ENCODE measurements at places on chromosomes 4 and X.

DNA sequence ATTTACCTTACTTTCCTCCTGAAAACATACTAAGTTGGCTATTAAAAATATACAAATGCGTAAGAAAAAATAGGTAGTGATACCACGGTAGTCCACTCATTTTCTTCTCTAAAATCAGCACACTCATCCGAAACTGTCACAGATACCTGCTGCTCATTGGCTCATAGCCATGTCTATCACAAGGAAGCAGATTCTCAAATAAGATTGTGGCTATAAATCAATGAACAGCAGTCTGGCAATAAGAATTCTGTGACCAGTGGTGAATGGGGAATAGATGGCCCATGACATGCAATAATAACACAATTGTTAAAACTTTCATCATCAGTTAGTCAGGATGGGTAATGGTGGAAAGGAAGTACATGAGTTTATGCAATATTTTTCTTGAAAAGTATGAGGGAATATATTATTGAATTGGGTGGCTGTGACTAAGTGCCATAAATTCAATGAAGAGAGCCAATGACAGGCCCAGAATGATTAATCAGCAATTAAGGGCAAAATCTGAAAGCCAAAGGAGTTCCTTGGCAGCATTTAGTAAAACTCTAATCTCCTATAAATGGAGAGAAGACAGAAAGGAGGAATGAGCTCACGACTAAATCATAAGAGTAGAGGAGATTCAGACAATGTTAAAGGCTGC is 202.3 kb upstream of the NEIL3 start:
- no peak for DNase-seq

- DNase-seq, result no peak
Observed at GRCh38 chr4:173192375-173193162, 24.0 kb downstream of the GALNT7 start.

DNA sequence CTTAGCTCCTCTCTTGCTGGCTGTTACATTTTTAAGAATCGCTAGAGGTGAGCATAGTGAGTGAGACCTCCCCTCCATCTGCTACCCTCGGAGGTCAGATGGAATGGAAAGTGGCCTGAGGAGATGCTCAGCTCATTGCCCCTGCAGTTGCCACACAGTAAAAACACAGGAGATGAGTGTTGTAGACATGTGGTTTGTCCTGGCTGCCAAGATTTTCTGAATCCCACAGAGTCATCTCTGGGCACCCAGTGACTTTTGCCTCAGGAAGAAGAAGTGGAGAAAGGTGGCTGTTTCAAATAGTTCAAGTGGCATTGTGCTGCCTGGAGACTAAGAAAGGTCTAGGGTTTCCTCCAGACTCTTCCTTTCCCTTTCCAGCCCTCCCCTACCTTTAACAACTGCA is 271.0 kb downstream of the STK32B start:
- DNase-seq, result no peak

GRCh38 chr4:74777531-74777930 is 16.8 kb downstream of the BTC start:
- no peak for DNase-seq

GRCh38 chr4:80307774-80308465 is 27.6 kb upstream of the CFAP299 start:
- DNase-seq, result no peak

GRCh38 chr4:145520172-145520571 is 38.5 kb downstream of the SMAD1 start:
- DNase-seq, result no peak

GRCh38 chrX:110087485-110088356 is 84.8 kb downstream of the TMEM164 start:
- no peak for DNase-seq

- DNase-seq, result peak; percentile 57
Observed at GRCh38 chr4:8201321-8201781, 2.3 kb downstream of the SH3TC1 start.

DNA sequence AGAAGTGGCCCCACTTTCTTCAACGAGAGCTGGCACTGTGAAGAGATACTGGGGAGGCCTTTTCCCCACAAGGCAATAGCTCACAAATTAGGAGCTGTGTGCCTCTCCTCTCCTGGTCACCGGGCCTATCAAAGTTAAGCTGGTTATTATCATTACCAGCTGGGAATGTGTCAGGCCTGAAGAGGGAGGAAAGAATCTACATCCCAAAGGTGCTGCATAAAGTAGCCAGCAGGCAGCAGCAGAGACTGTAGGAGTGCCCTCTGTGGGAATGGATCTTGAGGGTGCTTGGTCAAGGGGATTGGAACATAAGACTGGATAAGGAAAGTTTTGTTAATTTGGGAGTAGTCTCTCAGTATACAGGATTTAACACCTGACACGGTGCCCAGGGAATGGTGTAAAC is 9.1 kb upstream of the TMPRSS11D start:
- no peak for DNase-seq

GRCh38 chr4:139963708-139964107 is 190.3 kb downstream of the MAML3 start:
- DNase-seq, result no peak

- no peak for DNase-seq
Observed at GRCh38 chr4:138537731-138538490, 295.8 kb upstream of the SLC7A11 start.

DNA sequence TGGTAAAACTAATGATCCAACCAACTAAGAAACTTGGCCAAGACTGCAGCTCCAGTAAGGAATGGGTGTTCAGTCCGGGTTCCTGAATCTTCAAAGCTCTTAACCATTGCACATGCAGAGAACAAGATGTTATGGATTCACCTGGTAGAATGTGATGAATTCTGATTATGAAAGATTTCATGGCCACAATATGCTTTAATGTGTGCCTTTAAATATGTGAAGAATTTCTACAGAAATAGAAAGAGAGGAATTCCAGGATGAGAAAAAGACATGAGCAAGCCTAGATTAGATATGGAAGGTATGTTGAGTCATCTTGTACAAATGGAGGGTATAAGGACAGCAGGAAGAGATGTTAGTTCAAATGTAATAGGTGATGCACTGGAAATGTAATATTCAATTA is 472.2 kb upstream of the TENM3 start:
- DNase-seq, result no peak

DNA sequence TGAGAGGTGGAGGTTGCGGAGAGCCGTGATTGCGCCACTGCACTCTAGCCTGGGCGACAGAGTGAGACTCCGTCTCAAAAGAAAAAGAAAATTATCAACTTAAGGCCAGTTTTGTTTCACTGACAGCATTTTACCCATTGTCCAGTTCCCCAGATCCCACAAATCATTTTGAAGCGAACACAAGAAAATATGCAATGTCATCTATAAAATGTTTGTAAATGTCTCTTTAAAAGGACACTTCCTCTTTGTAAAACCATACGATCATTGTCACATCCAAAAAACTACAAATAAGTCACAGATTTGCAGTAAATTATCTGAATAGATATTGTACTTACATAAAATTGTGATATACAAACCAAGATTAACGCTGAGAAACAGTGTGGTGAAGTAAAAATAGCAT is 147.6 kb downstream of the ATRX start:
- DNase-seq, result no peak

GRCh38 chrX:46461660-46462191 is 83.5 kb downstream of the ZNF674 start:
- DNase-seq, result no peak

DNA sequence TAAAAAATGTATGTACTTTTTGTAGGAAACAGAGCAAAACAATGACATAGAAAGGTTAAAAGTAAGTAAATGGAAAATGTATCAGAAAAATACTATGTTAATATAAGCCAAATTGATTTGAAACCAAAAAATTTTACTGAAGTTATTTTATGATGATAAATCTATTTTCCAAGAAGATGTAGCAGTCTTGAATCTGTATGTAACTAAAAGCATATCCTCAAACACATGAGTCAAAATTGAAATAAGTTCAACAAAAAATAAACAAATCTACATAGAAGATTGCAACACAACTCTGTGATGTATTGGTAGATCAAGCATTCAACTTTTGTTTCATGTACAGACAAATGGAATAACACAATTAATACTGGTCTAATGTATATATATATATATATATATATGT is 450.0 kb downstream of the SPRY1 start:
- no peak for DNase-seq

DNA sequence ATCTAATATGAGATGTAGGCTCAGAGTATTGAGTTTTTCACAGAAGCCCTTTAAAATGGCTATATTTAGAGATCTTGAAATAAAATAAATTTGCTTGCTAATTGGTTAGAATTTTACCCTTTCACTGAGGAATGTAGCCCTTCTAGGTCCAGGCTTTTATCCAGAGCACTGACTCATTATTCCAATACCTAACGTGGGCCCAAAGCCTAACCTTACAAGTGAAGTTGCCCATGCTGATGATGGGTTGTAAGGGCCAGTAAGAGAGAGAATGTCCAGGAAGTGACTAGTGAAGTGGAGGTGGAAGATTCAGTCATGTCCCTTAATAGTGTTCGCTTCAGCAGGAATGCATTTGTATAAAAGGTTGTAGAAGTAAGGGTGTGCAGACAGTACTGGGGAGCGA is 155.9 kb downstream of the STIM2 start:
- DNase-seq, result no peak

GRCh38 chr4:77196866-77197265 is 39.9 kb downstream of the CCNG2 start:
- DNase-seq, result no peak

- no peak for DNase-seq
Observed at GRCh38 chr4:116110713-116111112, 974.7 kb downstream of the TRAM1L1 start.

- DNase-seq, result no peak
Observed at GRCh38 chr4:183107891-183108459, 8.9 kb downstream of the WWC2 start.

DNA sequence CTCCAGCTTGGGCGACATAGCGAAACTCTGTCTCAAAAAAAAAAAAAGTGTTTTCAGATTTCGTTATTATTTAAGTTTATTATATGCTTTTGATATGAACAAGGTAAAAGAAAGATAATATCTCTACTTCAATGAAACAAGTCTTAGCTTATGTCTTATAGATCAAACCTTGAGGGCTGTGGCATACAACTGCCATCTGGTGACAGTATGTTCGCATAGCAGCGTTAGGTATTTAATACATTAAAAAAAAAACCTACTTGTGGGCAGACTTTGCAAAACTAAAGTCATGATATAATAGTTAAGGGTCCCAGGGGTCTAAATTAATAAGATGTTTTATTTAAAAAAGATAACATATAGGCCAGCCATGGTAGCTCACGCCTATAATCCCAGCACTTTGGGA is 161.2 kb upstream of the AMOT start:
- DNase-seq, result no peak

GRCh38 chr4:119523399-119523798 is 105.2 kb downstream of the PDE5A start:
- DNase-seq, result no peak

DNA sequence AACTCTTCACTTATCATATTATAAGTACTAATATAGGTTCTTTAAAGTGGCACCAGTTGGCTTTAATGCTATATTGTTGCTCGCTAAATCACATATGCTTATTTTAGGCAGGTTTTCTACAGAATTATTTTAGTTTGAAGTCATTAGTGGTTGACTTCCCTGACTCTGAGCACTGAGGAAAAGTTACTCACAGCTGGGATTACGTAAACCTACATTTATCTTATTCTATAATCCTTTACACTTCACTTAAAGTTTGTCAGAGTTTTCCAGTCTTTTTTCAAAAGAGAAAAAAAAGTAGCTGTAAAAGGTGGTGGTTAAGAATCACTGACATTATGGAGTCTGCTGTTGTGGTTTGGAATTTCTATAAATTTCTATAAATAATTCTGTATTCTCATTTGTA is 5.8 kb downstream of the UGT2B4 start:
- DNase-seq, result no peak

- no peak for DNase-seq
Observed at GRCh38 chr4:114281164-114281960, 301.9 kb upstream of the ARSJ start.

DNA sequence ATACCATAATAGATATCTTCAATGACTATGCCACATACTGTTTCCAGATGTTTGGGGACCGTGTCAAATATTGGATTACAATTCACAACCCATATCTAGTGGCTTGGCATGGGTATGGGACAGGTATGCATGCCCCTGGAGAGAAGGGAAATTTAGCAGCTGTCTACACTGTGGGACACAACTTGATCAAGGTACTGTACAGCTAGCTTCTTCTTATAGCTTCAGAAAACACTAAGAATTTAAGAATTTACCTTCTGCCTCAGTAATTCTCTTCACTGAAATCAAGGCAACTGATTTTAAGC is 805 bp downstream of the KLB start:
- no peak for DNase-seq

DNA sequence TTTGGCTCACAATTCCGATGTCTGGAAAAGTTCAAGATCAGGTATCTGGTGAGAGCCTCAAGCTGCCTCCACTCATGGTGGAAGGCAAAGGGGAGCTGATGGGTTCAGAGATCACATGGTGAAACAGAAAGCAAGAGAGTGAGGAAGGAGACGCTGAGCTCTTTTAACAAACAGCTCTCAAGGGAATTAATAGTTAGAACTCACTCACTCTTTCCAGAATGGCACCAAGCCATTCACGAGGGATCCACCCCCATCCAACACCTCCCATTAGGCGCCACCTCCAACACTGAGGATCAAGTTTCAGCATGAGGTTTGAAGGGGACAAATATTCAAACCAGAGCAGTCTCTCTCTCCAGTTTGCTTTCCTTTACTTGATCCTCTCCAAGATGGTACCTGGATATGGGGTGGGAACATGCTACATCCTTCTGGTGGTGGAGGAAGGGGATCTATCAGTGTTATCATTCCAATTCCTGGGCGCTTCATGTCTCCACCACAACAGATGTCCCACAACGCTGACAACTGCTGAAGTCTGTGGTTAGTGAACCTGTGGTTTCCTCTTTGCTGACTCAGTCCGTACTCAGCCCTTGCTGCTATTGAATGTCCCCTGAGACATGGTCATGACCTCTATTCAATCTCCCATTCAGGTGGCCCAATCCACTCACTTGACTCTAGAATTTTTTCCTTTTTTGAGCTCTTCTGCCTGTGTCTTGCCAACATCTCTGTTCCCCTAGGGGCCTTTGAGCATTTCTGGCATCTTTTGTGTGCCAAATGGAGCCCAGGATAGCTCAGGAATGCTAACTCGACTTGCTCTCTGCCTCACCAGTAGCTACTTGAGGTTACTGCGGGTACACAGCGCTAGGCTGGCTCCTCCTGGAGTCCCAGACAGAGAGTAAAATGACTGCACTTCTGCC is 395.2 kb downstream of the MID1IP1 start:
- peak; percentile 30 for DNase-seq

GRCh38 chr4:971666-972500 is 1.5 kb downstream of the DGKQ start:
- DNase-seq, result no peak

DNA sequence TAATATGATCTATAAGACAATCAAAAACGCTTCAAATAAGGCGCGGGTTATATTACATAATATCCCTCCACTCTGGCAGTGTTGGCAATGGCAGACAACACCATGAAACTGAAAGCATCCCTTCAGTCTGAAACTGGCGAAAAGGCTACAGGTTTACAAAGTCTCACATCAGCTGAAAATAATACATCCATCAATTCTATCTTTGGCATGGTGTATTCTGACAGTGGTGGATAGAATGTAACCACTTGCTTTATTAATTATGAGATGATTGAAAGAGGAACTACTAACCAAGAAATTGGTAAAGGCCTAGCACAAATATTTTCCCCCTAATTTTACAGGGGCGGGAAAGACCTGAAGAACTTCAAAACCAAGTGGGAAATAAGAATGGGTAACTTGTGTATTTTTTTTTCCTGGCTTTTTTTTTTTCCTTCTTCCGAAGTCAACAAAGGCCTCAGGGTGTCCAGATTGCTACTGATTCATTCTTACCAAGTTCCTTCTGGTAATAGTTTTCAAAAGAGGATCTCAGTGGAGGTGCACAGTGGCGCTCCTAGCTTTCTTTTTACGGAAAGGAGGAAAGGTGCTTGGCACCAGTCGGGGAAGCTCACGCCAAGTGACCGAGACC is 728 bp downstream of the UBA6 start:
- DNase-seq, result no peak

Data from activated CD4-positive, alpha-beta T cell treated with anti-CD3 and anti-CD28 coated beads, Interleukin-2, amount 50 U/mL, for 4 hours (primary cell).